ENCODE measurements at places on chromosomes 2 and 18.

GRCh38 chr2:191618786-191619185 is 59.1 kb upstream of the NABP1 start:
- DNase-seq = no peak

DNA sequence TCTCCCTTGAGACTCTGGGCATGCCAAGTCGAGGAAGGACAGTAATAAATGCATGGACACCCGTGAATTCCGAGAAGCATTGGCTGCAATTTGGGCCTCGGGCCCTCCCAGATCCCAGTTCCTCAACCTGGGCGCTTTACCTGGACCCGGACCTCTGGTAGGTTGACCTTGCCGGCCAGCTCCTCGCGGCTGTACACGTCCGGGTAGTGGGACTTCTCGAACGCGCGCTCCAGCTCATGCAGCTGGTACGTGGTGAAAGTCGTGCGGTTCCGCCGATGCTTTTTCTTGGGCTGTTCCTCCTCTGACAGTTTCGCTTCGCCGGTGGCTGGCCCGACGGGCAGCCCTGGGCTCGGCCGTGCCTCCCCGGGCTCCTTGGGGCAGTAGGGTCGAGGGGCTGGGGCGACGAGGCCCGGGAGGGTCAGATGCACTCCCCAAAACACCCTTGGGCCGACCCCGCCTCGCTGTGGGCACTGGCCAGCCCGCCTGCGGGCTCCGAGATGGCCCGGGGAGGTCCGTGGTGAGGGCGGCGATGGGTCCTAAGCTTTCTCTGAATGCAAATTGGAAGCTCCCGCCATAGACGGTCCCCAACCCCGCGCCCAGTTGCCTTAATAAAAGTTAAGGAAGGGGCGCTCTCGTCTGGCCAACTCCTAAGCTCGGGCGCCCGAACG is 899 bp downstream of the RAX start:
- DNase-seq = no peak

DNA sequence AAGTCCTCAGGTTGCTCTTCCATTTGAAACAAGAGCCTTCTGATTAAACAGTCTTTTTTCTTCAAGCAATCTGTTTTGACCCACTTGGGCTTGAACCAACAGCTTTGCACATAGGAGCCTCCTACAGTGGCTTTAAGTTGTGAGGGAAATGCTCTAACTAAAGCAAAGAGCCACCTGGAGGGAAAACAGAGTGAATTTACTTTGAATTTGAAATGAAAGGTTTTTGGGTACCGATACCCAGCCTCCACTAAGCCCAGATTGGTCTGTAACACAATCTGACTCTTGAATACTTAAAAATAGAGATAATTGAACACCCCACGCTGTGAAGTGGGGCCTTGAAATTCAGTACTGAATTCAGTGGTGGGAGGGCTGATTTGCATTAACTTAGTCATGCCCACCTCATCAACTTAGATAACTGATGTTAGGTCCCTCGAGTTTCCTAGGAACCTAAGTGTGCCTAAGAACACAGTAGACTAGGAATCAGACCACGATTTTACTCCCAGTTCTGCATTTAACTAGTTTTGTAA is 56.3 kb upstream of the ACVR1C start:
- peak; percentile 20 for DNase-seq

DNA sequence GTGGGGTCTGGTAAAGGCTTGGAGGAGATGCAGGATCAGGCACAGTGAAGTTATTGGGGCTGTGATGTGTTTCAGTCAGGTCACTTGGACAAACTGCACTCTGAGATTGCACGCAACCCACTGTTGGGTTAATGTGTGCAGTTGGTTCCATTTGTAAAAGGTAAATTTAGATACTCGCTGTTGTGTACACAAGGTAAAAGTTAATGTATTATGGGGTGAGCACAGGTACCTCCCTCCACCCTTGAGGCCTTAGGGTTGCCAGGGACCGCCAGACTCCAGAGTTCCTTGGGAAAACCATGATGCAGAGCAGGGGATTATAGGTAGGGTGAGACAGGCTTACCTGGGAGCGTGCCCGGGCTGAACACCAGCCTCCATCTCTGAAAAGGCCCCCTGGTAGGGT is 20.1 kb downstream of the IMPA2 start:
- DNase-seq = no peak

DNA sequence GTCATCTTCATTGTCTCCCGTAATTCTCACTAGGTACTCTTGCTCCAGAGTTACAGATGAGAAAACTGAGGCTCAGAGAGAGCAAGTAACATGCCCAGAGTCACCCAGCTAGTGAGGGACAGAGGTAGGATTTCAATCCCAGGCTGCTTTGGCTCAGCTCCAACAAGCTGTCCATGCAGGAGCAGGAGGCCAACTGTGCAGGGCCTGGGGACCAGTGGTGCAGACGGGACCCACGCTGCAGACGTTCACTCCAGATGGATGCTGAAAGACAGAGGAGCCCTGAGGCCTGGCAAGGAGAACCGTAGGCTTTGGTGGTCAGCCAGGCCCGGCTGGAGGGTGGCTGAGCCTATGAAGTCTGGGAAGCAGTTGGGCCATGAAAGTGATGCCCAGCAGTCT is 102.6 kb downstream of the MCFD2 start:
- peak; percentile 76 for DNase-seq

GRCh38 chr2:36513661-36514060 is 84.3 kb downstream of the FEZ2 start:
- DNase-seq = no peak

GRCh38 chr2:219230059-219230540 is 494 bp downstream of the ANKZF1 start:
- DNase-seq = peak; percentile 55

DNA sequence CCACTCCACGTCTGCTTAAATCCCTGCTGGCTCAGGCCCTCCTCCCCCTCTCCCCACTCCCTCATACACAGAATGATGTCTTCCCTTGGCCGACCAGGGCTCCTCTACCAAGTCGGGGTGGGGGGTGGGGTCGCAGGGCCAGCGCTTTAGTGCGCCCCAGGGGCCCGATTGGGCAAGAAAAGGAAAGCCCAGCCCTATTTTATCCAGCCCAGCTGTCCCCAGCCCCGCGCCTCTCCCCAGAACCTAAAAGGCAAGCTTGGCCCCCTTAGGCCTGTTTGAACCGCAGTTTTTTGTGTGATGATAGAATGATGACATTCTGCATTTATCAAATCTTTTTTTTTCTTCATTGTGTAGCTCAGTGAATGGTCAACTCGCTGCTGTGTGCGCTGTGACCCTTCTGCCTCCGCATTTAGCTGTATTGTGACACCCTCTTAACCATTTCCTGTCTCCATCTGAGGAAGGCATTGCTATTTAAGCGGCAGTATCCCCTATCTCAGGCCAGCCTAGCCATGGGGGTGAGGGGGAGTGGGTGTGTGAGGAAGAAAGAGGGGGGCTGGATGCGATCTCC is 231.4 kb downstream of the HAUS1 start:
- peak; percentile 53 for DNase-seq

DNA sequence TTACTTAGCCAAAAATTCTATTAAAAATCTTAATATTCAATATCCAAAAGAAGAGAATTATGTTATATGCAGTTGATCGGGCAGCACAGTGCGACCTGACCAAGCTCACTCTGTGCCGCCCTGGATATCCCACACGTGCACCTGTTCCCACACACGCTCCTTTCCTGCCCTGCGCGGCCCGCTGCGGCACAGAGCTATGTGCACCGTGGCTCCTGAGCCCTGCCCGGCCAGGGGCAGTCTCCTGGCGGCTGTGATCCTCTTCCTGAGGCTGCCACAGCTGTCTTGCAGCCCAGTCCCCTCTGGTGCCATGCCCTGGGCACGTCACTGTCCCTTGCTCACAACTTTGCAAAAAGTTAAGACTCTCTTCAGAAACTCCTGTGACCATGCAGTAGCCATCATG is 29.3 kb downstream of the TRAPPC12 start:
- DNase-seq = no peak

DNA sequence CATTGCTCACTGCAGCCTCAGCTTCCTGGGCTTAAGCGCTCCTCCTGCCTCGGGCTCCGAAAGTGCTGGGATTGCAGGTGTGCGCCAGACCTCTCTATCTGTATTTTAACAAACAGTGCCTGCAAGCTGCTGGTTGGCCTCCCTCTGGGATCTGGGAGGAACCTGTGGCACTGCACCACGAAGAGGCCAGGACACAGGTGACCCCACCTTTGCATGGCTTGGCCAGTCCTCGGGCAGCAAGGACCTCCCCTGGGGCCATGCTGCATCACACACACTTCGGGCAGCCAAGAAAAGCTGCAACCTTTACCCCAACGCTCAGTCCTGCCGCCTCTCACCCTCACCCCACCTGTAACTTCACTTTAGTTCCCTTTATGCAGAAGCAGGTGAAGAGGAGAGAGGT is 70.0 kb downstream of the PXDN start:
- DNase-seq = no peak

GRCh38 chr2:239257511-239257937 is 143.3 kb downstream of the HDAC4 start:
- peak; percentile 82 for DNase-seq

- DNase-seq = no peak
Observed at GRCh38 chr2:12035029-12035720, 288.7 kb downstream of the LPIN1 start.

- DNase-seq = no peak
Observed at GRCh38 chr2:202400941-202401340, 24.8 kb downstream of the BMPR2 start.

GRCh38 chr2:173982918-173983317 is 17.7 kb upstream of the SP3 start:
- no peak for DNase-seq

DNA sequence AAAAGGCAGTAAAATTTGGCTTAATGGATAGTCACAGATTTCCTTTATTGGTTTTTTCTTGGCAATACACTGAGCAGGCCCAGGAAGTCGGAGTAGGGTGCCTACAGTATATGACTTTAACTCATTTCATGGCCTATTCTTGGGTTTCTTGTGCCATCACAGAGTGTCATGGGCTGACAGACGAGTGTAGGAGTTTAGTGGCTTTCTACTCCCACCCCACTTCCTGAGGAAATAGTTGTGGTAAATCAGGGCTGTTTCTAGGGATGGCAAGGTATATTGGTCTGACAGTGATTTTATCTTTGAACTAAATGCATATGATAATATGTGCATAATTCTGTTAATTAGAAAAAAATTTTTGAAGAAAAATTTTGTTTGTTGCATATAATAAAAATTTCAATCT is 100.1 kb downstream of the PLCL1 start:
- DNase-seq = no peak

DNA sequence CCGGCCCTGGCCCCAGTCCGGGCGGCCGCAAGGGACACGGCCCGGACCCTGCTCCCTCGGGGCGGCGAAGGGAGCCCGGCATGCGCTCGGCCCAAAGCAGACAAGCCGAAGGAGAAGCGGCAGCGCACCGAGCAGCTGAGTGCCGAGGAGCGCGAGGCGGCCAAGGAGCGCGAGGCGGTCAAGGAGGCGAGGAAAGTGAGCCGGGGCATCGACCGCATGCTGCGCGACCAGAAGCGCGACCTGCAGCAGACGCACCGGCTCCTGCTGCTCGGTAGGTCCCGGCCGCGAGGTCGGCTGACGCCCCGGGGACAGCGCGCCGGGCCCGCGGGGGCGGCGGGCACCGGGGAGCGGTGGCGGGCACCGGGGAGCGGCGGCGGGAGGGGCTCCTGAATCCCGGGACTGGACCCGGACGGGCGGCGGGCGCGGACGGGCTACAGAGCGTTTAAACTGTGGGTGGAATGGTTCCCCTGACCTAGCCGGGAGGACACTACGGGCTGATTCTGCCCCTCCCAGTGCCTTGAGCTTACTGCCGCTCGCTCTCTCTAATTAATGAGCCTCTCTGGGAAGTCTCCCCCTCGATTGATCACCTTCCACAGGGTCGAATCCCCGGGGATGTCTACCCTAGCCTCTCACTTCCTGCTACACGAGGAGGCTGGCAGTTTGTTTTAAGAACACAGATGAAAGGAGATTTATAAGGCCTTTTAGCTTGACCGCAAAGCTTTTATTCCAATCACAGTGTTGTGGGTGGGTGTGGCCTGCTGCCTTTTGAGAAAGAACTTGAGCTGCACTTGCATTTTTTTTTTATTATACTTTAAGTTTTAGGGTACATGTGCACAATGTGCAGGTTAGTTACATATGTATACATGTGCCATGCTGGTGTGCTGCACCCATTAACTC is 853 bp downstream of the GNAL start:
- DNase-seq = peak; percentile 69

GRCh38 chr2:6082625-6083018 is 390.4 kb downstream of the SOX11 start:
- DNase-seq = no peak

GRCh38 chr18:3460823-3461398 is 10.9 kb downstream of the TGIF1 start:
- no peak for DNase-seq

- no peak for DNase-seq
Observed at GRCh38 chr2:134198006-134198634, 55.8 kb upstream of the MGAT5 start.

DNA sequence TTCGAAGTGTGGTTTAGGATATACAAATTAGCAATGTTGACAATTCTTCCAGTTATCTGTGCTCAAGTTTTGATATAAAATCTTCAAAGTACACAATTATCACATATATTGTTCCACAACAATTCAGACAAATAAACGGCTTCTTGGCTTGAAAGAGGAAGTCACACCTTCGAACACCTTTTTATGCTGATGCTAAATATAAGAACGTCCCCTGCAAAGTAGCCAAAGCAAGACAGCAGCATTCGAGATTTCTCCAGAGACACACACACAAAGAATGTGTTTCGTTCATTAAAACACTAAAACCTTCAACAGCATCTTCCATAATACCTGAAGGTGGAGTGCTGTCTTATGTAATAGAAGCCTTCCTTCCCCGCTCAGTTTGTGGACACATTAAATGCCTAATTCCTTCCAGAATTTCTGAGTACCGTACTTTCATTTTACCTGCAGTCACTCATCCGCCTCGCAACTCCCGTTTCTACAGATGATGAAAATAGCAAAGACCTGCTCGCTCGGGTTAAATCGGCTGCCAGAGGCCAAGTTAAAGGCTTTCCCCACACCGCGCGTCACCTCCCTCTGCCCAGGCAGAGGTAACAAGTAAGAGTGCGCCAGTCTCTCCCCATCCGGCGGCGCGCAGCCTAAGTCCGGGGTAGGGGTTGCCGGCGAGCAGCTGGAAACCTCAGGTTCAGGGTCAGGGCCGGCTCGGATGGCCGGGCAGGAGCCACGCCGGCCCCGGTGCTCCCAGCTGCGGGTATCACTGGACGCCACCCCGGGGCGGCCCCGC is 847 bp downstream of the SERPINE2 start:
- peak; percentile 46 for DNase-seq

DNA sequence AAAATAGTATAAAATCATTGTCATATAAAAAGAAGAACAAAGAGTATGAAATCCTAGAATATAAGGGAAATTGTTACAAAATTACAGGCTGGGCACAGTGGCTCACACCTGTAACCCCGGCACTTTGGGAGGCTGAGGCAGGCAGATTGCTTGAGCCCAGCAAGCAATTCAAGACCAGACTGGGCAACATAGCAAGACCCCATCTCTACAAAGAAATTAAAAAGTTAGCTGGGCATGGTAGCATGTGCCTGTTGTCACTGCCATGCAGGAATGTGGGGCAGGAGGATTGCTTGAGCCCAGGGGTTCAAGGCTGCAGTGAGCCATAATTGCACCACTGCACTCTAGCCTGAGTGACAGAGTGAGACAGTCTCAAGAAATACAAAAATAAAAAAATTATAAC is 44.8 kb downstream of the NAPG start:
- no peak for DNase-seq

All from cardiac muscle cell (in vitro differentiated cells and primary cell).